Astrocyte (in vitro differentiated cells and primary cell): ENCODE measurements at places on chromosomes 7 and 10. TPM values are rescaled to one million over a fixed set of nuclear protein-coding genes. Genes with fewer than 3 reads are reported as not detected.
A peak's percentile ranks its signal among the peaks of the same experiment; 100 is the strongest.

DNA sequence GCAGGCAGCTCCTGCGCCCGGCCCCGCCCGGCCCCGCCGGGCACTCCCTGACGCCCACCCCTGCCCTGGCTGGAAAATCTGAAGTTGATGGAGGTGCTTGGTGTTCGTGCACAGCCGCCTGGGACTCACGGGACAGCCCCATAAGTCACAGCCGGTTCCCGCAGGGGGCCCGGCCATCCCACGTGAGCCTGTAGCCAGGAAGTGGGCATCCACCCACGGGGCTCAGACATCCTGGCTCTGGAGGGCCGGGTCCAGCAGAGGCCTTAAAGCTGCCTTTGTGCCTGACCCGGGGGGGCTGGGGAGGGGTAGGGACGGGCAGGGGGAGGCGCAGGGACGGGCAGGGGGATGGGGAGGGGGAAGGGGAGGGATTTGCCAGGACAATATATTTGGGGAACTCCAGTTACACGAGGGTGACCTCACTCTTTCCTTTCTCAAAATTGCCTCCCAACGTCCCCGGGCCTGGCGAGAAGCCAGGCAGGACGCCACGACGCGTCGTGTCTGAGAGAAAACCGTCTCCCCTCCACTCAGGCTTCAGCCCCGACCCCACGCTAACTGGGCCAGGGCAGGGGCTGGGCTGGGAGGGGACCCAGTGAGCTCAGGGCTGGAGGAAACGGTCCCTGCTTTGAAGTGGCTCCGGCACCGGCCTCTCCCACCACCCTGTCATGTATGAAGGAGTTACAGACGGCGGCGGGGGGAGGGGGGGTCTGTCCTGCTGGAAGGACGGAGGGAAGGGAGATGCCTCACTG lies 82.1 kb upstream of the PDGFA start:
- no peak for DNase-seq

- peak; percentile 31 for DNase-seq
Observed at GRCh38 chr10:69965919-69966662, 86.6 kb upstream of the MACROH2A2 start.

The ATOH7 gene
- total RNA-seq: 0.19 TPM in 1 of 2 replicates, not detected in the other

DNA sequence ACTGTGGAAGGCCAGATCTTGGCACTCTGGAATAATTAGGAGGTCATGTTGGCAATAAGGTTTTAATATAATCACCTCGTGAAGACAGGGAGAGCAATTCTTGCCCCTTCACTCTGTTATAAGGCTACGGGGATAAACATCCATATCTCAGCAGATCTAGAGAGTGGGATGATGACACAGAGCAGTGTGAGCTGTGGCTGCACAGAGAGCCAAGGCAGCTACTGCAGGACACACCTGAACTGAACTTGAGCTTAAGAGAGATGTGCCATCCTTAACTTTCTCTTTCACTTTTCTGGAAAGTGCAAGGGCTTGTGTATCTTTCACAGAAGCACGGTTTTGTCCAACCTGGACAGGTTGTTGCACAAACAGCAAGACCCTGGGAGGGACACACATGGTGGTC lies 174.7 kb downstream of the GATA3 start:
- DNase-seq: no peak

The GLRX3 gene
- total RNA-seq: 116 and 137 TPM in 2 replicates

DNA sequence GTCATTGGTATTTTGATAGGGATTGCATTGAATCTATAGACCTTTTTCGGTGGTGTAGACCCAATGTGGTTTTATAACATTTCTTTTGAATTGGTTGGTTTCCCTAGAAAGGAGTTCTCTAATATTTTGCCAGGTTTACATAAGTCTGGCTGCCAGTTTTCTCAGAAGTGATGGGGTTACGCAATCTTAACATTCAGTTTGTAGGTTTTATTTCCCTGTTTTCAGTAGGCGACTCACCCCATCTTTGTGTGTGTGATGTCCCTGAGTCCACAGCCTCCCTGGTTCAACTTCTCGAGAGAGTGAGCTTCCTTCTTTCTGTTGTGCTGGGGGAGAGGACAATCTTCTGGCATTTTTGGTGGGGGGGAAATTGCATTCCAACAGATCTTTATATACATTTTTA lies 9.6 kb upstream of the KIF5B start:
- peak; percentile 50 for DNase-seq

- DNase-seq: no peak
Observed at GRCh38 chr7:104895522-104896236, 118.3 kb upstream of the KMT2E start.

The ASB10 gene
- total RNA-seq: not detected in 2 replicates

The BEND7 gene
- 15.9 and 21.1 TPM in 2 replicates for total RNA-seq

The SFMBT2 gene
- 3.9 and 5.0 TPM in 2 replicates for total RNA-seq

The TSPAN33 gene
- total RNA-seq: 6.5 and 6.8 TPM in 2 replicates

The COL28A1 gene
- 0.11 TPM in 1 of 2 replicates, not detected in the other for total RNA-seq

DNA sequence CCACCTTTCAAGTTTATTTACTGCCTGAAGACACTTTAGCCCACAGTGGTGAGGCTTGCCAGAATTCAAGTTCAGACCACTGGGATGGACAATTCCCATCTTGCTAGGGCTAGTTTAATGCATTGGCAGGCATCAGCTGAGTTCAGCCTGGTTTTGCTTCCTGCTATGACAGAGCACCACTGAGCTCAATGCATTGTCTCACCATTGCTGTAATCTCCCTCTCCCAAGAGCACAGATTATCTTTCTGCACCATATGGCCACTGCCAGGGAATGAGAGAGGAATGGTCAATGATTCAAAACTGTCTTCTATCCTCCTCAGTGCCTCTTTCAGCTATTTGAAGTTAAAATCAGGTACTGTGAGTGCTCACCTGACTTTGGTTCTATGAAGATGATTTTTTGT lies 160.8 kb downstream of the XPNPEP1 start:
- DNase-seq: no peak

The MAGI2 gene
- total RNA-seq: 5.4 and 5.8 TPM in 2 replicates

The FAM241B gene
- 3.1 and 4.4 TPM in 2 replicates for total RNA-seq

DNA sequence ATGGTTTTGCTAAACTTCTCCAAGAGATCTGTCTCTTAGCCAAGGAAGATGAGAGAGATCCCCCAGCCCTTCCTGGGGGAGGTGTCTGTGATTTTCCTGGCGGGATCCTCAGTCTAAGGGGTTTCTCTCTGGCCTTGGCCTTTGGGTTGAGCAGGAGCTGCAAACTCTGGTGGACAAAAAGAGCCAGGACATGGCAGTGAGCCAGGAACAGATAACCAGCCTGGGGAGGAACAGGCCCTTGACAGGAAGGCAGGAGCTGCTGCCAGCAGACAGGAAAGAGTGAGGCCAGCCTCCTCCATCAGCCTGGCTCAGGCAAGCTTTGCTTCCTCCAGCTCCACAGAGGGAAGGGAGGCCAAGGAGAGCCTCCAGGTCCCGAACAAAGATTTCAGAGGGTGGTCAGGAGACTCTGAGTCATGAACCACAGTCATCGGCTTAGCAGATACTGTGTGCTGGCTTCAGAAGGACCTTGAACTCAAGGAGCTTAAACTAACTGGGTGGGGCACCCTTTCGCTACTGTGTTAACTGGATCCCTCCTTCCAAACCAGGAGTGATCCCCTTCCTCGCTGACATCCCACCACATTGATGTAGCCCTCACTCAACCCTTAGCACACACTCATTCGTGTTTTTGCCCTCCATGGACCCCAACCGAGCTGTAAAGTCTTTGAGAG lies 34.7 kb downstream of the DDIT4 start:
- peak; percentile 86 for DNase-seq

The TMEM196 gene
- not detected in 2 replicates for total RNA-seq

The CUBN gene
- 2.7 and 3.5 TPM in 2 replicates for total RNA-seq

- no peak for DNase-seq
Observed at GRCh38 chr7:48109848-48110663, 21.0 kb downstream of the UPP1 start.

- DNase-seq: peak; percentile 40
Observed at GRCh38 chr10:62501547-62501946, 127.4 kb downstream of the ZNF365 start.

DNA sequence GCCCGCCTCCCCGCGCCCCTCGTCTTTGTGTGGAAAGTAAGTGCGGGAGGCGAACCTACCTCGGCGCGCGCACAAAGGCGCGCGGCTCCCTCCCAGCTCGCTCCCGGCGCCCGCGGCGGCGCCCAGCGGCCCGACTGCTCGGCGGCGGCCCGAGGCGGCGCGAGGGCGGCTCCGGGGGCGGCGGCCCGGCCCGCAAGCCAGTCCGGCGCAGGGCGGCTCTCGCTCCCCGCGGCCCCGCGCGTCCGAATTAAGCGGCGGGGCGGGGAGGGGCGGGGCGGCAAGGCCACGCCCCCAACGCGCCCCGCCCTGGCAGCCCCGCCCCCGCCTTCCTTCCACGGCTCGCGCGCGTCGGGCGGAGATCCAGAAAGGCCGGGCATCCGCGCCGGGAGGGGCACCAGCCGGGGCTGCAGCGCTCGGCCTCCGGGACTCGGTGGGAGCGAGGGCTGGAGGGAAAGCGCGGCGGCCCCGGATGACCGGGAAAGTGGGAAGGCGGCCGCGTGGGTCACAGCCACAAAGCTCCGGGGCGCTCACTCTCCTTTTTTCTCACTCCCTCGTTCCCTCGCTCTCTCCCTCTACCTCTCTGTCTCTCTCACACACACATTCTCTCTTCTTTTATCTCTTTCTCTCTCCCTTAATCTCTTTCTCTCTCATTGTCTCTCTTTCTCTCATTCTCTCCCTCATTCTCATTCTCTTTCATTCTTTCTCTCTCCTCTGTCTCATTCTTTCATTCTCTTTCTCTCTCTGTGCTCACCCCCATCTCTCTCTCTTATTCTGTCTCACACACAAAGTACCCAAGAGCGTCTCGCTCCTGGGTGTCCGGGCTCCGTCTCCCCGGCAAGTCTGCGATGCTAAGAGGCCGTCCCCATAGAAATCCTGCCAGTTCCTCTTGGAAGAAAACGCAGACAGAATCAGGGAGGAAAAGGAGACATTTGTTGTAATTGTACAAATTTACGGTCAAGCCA lies 170.2 kb downstream of the FAM107B start:
- DNase-seq: peak; percentile 36

The LRMDA gene
- 2.2 and 2.7 TPM in 2 replicates for total RNA-seq

DNA sequence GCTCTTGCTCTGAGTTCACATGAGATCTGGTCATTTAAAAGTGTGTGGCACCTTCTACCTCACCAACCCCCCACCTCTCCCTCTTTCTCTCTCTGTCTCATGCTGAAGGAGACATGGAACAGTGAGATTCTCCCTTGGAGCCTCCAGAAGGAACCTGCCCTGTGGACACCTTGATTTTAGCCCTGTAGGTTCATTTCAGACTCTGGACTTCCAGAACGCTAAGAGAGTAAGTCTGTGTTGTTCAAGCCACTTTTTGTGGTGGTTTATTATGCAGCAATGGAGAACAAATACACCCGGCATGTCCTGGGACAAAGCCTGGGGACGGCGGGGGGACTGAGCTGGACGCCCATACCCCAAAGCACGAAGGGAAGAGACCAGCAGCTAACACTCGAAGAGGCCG lies 20.7 kb upstream of the GIMAP8 start:
- DNase-seq: no peak

The SPDYE2 gene
- not detected in 2 replicates for total RNA-seq

GRCh38 chr7:87413951-87414793 lies 61.3 kb downstream of the ABCB4 start:
- peak; percentile 76 for DNase-seq

The BMPR1A gene
- total RNA-seq: 52.2 and 52.7 TPM in 2 replicates

DNA sequence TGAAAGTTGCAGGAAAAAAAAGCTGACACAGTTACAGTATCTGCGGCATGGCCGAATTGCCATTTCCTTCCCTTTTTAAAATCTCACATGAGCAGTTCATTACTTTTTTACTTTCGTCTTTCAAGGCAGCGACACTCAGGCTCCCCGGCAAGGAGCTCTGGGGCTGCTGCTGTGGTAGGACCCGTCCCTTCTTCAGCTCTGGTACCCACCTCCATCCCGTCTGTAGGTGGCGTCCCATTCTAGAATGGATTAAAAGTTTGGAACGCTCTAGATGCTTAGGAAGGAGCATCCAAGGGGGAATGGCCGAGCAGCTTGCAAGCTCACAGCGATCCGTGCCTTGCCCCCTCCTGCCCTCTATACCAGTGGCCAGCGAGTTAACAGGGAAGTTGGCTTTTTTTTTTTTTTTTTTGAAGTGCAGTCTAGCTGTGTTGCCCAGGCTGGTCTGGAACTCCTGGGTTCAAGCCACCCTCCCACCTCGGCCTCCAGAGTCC lies 22.8 kb upstream of the TTYH3 start:
- DNase-seq: no peak

The MMP21 gene
- total RNA-seq: not detected in 2 replicates

DNA sequence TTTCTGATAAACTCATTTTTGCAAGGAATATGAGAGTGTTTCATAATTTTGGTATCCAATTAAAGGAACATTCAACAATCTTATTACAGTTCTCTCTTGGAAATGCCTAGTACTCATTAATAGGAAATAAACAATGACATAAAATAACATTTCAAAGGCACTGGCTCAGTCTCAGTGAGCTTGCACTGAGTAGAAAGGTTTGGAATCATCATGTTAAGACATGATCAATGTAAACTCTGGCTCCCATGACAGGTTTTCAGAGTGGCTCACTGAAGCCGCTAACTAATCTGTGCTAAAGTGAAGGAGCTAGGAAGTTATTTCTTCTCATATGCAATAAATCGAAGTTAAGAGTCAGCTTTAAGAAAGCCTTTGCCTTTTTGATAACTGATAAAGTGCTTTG lies 203.3 kb upstream of the HGF start:
- no peak for DNase-seq

DNA sequence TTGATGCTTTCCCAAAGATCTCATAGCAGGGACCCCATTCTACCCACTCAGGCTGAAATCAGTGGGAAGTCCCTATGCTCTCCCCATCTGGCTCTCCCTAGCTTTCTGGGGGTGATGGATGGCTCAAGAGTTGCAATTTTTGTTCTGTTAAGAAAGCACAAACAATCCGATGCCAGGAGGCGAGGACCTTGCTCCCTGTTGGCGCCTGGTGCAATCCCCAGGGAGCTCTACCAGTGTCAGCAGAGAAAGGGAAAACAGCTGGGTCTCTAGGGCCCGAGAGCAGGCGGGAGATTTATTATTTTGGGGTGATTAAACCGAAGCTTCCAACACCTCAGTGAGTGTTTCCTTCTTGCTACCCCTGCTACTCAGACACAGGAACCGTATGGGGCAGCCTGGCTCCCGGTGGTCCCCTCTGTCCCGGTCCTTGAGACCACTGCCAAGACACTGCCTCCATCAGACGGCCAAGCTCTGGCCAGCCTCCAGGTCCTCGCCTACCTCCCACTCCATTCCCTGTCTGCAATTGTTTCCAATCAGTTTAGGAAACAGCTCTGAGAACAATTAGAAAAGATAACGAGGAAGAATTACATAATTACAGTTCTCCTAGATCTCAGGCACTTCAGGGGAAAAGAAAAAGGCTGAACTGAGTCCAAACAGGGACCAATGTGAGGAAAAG lies 147.9 kb downstream of the PLXNA4 start:
- DNase-seq: no peak

GRCh38 chr10:127921075-127921752 lies 14.3 kb downstream of the PTPRE start:
- no peak for DNase-seq
